NCI-H2107 (cell line): ENCODE measurements at places on chromosomes 1 and 21.

- DNase-seq, result no peak
Observed at GRCh38 chr1:229155472-229155871, 115.4 kb upstream of the RAB4A start.

- no peak for DNase-seq
Observed at GRCh38 chr1:21833392-21833976, 21.4 kb downstream of the LDLRAD2 start.

DNA sequence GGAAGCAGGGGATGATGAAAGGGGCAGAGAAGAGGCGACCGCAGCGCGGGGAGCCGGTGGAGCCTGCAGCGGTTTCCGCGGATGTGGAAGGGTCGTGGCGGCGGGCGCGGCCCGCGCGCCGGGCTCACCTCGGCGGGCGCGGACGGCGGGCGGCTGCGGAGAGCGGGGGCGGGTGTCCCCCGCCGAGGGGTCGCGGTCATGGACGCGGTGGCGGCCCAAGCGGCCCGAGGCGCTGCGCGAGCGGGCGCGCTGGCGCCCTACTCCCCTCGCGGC is 572 bp downstream of the LPGAT1 start:
- no peak for DNase-seq

DNA sequence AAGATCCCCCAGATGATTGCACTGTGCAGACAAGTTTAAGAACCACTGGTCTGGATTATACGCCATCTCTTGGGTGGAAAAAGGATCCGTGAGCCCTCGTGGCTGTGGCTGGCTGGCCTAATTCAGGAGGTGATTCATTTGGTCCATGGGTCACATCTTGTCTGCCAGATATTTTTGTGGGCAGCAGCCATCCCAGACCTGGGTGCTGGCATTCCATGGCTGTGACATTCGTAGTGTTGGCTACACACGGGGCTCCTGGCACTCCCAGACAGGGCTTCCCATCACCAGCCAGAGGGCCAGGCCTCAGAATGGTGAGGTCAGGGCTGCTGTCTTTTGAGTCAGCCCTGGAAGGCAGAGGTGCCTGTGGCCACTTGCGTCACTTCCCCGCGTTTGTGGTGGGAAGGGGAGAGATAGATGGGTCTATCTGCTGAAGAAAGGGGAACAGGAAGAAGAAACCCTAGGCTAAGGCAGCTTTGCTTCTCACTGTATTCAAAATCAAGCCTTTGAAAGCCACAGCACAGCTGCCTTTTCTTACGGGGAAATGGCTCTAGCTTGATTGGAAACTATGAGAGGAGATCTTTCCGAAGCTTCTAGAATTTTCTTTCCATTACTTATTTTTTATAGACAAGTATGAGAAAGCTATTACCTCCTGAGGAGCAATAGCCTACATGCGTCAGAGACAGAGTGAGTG is 32.4 kb downstream of the EIF2D start:
- no peak for DNase-seq

- DNase-seq, result no peak
Observed at GRCh38 chr1:36884801-36885200, 149.5 kb downstream of the GRIK3 start.

DNA sequence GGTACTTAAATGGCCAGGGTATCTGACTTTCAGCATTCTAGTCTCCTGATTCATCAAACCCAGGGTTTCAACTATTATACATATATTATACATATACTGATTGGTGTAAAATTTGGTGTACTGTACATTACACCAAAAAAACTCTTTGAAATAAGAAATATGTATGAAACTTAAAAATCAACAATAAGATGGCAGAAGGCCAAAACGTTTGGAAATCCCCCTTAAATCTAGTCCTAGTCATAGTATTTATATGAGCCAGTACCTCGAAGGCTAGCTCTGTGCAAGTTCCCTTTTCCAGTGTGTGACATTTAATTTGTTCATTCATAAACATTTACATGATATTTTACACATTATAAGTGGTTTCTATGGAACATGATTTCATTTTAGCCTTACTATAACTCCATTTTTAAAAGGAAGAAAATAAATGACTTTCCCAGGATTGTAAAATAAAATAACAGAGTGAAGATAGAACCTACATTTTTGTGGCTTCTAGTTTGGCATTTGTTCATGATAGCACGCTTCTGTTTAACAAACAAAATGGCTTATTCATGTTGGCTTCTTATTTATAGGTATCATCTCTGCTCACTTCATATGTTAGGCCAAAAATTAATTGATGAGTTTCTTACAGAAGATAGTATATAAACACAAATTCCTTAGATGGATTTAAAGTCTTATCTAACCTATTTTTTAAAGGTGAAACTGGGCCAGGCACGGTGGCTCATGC is 18.8 kb upstream of the ZNF281 start:
- no peak for DNase-seq

GRCh38 chr21:26406526-26406925 is 166.6 kb downstream of the CYYR1 start:
- DNase-seq, result no peak

DNA sequence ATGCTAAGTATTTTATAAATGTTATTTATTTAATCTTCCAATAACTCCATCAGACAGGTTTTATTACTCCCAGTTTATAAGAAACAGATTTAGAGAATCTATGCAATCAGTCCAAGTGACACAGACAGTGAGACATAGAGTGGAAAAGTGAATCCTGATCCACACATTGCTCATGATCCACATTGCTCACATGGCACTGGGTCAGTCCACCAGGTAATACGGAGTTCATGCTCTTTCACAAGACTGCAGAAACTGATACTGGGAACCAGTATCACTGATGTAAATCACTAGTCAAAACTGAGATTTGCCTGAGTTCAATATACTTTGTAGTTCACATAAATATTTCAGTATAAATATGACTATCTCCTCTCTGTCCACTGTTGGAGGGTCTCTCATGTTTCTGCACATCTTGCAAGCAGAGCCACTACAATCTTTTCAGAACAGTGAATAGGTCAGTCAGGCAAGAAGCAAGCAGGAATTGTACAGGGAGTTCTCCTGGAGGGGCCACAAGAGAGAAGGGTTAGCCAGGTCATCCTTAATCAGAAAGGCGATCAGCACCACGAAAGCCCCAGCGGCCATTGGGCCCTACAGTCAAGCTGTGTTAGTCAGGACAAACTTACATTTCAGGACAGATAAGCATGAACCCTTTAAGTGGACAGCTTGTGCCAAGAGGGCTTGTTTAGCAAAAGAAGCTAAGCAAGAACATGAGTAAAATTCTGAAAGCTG is 275.4 kb upstream of the NR5A2 start:
- DNase-seq, result no peak

DNA sequence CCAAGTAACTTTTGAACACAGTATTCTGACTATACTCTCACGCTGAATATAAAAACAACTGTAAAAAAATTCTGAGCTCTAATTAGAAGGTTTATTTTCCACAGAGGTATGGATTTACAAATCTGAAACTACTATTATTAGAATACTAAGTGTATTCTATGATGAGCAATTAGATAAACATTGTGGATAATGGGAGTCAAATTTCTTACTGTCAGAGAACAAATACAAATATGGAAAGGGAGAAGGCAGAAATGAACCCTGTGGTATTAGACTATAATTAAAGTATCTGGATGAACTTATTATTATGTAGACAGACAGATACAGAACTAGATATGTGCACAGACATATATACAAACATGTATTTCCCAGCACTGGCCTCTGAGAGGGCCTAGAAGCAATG is 22.6 kb downstream of the ALDH9A1 start:
- DNase-seq, result no peak

DNA sequence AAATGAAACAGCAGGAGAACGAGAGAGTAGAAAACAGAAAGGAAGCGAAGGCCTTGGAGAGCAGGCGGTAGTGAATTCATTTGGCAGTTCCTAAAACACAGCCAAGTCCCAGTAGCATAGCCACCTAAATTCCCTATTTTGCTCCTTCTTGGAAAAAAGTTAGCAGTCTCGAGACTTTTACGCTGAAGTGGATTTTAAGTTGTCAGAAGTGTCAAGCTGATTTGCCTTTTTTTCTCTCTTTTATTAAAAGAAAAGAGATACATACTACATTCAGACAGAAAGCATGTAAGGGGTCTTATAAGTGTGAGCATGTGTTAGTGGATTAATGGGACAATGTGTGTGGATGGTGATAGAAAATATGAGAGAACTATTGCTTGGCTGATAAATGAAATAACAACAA is 19.2 kb downstream of the NFIA start:
- no peak for DNase-seq

DNA sequence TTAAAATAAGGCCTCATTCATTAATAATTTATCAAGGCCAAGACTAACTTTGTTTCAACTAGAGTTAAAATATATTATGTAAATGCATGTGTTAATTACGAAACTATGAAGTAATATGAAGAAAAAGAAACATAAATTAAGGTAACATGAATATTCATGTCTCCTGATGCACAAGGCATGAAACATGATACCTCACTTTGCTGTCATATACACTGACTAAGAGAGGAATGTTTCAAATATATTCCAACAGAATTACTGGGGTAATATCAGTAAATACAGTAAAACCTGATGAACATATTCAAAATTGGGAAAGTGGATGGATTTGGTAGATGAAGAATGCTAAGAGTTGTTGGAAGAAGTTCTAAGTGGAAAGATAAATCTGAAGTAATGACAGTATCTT is 274.6 kb downstream of the LRRC7 start:
- no peak for DNase-seq

- DNase-seq, result no peak
Observed at GRCh38 chr1:19074902-19075721, 118.6 kb upstream of the IFFO2 start.

DNA sequence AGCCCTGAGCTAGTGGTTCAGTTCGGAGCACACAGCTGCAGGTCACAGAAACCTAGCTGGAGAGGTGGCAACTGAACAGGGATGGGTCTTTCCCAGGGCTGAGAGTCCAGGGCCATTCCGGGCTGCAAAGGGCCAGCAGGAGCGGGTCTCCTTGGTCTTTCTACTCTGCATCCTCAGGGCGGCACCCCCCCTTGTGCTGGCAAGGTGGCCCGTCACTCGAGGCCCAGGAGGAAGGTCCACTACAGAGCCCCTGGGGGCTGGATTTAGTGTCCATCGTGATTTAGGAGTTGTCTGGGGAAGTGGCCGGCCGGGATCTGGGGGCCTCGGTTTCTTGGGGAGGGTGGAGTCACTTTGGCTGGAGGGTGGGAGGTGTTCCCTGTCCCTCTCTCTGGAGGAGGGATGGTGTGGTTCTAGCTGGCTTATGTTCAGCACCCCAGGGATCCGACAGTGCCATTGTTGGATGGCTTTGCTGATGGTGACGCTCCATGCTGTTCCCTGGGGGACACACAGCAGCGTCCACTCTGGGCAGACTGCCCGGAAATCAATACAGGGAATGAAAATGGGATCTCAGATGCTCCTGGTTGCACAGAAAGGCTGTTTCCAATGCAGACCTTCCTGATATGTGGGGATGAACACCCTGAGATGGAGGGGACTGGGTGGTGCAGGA is 64.4 kb downstream of the UMODL1 start:
- DNase-seq, result no peak

DNA sequence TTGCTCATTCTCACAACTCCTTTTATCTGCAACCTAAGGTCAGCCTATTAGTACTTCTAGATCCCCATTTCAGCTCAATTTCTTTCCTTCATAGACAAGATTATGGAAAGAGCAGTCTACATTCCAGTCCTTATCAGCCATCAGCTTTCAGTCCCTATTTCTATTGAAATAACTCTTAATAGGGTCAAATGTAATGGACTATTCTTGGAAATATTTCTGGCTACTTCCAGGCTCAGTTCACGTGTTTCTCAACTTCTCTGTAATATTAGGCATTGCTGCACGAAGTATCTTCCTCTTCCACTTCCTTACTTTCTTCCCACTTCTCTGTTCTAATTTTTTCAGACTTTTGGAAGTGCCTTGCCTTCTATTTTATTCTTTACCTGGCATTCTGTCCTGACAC is 232.9 kb upstream of the USP25 start:
- DNase-seq, result no peak

DNA sequence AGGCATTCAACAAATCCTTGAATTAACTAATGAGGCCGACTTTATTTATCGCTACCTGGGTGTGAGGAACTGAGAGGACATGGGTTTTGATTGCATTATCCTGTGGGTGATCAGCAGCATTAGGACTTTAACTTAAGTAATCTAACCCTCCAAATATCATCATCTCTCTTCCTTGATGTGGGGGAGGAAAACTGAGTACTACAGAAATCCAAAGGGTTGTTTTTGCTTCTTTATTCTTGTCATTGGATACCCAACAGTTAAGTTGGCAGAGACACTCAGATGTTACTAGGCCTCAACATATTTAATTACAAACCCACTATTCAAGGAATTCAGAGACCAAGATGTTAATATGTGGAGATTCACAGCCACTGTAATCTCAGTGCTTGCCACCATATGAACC is 97.4 kb upstream of the ST6GALNAC5 start:
- DNase-seq, result no peak

DNA sequence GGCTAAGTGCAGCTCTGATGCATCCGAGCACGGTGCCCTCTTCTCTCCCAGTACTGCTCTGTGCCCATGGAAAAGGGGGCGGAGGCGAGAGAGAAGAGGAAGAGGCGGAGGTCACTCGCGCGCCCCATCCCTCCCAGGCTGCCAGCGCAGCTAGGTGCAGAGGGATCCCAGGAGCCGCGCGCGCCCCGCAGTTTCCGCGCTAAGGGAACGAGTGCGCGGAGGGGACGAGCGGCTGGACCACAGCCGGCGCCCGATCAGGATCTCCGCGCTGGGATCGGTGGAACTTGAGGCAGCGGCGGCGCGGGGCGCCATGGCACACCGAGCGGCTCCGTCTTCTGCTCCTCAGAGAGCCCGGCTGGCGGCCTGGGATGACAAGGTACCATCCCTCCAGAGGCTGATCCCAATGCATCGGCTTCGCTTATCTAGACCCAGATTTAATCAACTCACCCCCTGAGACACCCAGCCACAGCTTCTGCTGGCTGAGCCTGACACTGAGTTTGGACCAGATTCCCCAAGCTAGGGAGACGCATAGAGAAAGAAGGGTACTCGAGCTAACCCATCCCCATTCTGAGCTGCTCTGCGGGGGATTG is at the start of gene PTGFR:
Gene PTGFR, plus strand, starts transcription at position 114 of the 590 bp plus-strand sequence. CDS start 1,770 bp downstream, outside the sequence.
- no peak for DNase-seq

DNA sequence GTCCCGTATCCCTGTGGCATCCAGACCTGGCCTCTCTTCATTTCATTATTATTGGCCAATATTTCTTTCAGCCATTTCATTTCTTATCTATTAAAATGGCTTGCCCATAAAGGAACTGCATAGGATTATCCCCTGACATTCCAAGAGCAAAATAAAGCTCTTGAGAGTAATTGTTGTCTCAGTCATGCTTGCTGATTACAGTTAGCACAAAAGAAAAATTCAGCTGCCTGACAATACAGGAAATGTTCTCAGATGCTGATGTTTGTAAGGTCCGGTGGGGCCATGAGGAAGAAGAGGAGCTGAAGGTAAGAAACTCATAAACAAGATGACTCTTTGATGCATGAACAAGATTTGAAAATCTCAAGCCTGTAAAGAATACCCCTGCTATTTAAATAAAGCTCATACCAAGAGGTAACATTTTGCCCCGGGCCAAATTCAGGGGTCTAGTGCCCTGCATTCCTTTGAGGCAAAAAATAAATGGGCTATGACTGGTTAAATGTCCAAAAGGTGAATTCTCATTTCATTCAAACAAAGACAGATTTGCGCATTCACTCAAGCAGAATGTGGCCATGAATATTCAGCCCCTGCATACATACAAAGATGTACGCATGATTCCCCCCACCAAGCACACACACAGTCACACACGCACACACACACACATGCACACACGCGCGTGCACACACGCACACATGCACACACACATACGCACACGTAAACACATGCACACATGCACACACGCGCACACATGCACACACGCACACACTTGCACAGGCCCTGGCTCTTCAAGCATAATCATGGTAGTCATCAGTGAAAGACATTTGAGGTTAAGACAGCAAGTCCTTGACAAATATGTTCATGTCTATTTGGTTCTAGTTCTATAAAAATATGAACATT is 44.8 kb downstream of the KCNJ15 start:
- no peak for DNase-seq
